Hematopoietic multipotent progenitor cell treated with erythropoietin and hydrocortisone succinate and interleukin-3 and kit ligand, for 6 days (in vitro differentiated cells): ENCODE measurements at places on chromosomes 12 and 14.

GRCh38 chr12:51160814-51161459, 12.0 kb downstream of the TFCP2 start:
- DNase-seq: peak; percentile 67

DNA sequence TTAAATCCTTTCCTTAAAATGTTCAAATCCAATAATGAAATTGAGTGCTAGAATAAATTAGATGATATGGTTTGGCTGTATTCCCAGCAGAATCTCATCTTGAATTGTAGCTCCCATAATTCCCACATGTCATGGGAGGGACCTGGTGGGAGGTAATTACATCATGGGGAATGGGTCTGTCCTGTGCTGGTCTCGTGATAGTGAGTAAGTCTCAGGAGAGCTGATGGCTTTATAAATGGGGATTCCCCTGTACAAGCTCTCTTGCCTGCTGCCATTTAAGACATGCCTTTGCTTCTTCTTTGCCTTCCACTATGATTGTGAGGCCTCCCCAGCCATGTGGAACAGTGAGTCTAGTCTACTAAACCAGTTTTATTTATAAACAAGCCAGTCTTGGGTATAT, 508.5 kb downstream of the ETNK1 start:
- no peak for DNase-seq

- no peak for DNase-seq
Measured at GRCh38 chr12:104722601-104723534, 235.2 kb downstream of the SLC41A2 start.

GRCh38 chr12:54592316-54592715, 3.9 kb upstream of the PPP1R1A start:
- DNase-seq: no peak

DNA sequence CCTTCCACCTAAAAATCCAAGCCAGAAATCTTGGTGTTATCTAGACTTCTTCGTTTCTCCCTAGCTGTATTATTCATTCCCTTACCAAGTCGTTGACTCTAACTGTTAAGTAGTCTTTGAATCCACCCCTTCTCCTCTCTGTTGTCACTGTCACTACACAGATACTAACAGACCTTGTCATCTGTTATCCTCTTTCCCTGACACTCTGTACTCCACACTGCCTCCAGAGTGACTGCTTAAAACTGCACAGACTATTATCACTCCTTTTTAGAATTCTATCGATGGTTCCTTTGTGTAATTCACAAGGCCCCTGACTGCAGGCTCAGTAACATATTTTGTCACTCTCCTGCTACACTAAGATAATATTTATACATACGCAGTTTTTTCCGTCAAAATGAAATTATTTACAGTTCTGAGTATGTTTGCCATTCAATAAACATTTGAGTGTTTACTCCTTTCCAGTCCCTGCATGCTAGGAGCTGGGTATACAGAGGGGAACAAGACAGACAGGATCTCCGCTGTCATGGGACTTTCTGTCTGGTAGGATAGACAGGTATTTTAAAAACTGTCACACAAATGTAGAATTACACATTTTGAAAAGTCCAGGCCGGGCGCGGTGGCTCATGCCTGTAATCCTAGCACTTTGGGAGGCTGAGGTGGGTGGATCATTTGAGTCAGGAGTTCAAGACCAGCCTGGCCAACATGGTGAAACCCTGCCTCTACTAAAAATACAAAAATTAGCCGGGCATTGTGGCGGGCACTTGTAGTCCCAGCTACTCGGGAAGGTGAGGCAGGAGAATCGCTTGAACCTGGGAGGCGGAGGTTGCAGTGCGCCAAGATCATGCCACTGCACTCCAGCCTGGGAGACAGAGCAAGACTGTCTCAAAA, 3.8 kb downstream of the MARS1 start:
- peak; percentile 76 for DNase-seq
